Inflammatory macrophage (primary cell): ENCODE measurements at places on chromosomes 5 and 9.

DNA sequence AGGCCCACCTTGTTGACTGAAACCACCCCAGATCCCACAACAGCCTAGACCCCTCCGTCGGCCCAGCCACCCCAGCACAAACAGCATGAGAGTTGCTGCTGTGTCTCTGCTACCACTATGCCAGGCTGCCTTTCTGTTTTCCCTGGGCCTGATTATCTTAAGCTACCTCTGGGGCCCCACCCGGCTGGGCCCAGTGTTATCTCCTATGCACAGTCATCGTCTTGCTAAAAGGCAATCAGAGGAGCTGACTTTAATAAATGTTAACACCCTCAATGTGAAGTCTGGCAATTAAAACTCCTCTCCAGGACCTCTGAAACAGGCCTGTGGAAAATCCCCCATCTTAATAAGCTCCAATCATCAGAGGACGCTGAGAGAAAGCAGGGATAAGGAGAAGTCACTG lies 144.9 kb downstream of the FAM114A2 start:
- no peak for DNase-seq

DNA sequence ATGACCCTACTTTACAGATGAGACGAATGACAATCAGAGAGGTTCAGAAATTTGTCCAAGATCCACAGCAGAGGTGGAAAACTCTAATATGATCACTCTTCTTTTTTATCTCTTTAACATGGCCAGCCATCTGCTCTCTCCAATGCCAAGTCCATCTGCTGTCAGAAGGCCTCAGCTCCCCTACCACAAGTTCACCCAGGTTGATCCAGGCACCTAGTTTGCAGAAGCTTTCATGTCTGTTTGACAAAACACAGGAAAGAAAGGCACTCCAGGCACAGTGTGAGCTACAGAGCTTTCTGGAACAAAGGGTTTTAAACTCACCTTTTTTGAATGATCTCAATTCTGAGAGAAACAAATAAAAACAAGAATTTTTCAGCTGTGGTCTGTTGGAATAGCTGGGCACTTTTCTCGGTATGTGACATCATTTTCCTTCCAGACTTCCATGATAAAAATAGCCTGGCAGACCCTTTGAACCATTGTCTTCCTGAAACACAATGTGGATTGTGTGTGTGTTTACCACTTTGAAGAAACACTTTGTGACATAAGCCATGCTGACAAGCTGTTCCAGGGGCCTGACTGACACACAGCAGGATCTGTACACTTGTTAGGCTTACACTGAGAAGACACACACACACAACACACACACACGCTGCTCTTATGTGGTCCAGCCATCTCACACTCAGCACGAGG lies 214.3 kb downstream of the AGTPBP1 start:
- DNase-seq, result no peak

GRCh38 chr9:83714329-83714728 lies 6.6 kb upstream of the UBQLN1 start:
- peak; percentile 39 for DNase-seq

DNA sequence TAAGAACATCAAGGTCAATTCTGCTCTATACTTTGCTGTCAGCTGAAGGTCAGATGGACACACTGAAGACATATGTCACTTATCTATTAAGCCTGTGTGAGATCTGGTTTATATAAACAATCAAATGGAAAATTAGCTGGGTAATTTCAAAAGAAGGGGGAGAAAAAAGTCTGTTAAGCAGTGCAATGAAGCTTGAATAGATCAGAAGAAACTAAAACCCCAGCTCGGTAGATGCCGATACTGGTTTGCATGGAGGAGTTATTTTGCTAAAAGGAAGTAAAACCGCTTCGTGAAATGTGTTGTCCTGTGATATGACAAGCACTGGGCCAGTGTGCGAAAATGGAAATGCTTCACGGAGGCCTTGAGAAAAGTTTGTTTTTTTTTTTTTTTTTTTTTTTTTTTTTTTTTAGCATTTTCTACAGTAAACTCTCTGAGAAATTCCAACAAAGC lies 148.8 kb downstream of the MEF2C start:
- peak; percentile 64 for DNase-seq

DNA sequence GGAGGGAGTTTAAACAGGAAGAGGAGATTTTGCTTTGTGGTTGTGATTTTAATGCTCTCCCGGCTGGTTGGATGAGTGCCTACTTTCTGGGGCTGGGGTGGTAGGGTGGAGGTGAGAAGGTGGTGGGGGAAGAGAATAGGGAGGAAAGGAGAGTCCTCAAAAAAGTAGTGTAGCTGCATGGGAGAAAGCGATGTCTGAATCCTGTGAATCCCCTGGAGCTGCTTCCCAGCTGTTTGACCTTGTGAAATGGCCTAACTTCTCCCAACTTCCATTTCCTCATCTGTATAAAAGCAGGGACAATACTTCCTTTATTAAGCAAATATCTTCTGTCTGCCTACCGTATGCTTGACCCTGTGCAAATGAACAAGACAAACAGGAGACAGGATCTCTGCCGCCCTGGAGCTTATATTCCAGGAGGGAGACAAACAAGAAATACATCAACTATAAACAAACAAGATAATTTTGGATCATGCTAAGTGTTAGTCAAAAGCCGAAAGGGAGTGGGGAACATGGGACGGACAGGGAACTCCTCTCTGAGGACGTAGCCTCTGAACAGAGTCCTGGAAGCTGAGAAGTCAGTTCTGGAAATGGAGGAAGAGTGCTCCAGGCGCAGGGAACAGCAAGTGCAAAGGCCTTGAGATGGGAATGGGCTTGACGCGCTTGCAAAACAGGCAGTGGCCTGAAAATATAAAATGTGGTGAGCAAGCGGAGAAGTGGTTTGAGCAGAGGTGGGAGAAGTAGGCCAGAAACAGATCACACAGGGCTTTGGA lies 103.5 kb downstream of the SPRY4 start:
- peak; percentile 24 for DNase-seq

GRCh38 chr5:60687927-60688720 lies 11.8 kb downstream of the DEPDC1B start:
- peak; percentile 63 for DNase-seq

DNA sequence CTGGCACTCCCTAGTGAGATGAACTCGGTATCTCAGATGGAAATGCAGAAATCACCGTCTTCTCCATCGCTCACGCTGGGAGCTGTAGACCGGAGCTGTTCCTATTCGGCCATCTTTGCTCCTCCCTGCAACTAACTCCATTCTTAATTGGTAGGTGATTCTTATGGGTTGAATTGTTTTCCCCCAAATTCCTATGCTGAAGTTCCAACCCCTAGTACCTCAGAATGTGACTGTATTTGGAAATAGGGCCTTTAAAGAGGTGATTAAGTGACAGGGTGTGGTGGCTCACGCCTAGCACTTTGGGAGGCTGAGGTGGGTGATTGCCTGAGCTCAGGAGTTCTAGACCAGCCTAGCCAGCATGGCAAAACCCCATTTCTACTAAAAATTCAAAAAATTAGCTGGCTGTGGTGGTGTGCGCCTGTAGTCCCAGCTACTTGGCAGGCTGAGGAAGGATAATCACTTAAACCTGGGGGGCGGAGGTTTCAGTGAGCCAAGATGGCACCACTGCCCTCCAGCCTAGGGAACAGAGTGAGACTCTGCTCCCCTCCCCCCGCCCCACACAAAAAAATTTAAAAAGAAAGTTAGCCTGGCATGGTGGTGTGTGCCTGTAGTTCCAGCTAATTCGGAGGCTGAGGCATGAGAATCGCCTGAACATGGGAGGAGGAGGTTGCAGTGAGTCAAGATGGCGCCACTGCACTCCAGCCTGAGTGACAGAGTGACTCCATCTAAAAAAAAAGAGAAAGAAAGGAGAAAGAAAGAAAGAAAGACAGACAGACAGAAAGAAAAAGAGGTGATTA lies 25.2 kb upstream of the FOCAD start:
- DNase-seq, result no peak

- DNase-seq, result no peak
Measured at GRCh38 chr5:80002677-80003076, 11.6 kb upstream of the MTX3 start.

DNA sequence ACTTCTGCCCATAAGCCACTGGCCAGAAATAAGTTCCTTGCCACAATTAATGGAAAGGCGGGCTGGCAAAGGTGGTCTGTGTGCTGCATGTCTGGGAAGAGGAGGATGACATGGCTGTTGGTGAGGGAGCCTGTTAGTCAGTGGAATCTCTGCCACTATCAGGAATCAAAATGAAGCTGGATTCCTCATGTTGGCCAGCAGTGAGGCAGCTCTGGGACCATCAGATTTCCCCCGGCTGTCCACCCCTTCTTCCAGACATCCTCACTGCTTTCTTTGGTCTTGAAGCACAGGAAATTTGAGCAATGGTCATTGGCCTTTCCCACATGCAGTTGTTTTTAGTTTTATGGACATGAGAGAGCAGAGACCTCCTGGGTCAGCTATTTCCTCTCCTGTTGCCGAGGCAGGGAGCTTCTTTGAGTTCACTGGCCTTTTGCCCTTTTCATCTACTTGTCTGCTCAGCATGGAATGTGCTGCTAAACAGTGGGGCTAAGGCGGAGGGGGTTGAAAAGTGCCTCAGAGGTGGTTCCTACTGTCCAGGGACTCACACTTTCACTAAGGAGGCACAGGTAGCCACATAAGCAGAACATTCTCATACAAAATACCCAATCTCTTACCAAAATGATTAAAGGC lies 34.8 kb upstream of the NEURL1B start:
- DNase-seq, result no peak

GRCh38 chr9:120212153-120212852 lies 367.7 kb downstream of the CDK5RAP2 start:
- no peak for DNase-seq

DNA sequence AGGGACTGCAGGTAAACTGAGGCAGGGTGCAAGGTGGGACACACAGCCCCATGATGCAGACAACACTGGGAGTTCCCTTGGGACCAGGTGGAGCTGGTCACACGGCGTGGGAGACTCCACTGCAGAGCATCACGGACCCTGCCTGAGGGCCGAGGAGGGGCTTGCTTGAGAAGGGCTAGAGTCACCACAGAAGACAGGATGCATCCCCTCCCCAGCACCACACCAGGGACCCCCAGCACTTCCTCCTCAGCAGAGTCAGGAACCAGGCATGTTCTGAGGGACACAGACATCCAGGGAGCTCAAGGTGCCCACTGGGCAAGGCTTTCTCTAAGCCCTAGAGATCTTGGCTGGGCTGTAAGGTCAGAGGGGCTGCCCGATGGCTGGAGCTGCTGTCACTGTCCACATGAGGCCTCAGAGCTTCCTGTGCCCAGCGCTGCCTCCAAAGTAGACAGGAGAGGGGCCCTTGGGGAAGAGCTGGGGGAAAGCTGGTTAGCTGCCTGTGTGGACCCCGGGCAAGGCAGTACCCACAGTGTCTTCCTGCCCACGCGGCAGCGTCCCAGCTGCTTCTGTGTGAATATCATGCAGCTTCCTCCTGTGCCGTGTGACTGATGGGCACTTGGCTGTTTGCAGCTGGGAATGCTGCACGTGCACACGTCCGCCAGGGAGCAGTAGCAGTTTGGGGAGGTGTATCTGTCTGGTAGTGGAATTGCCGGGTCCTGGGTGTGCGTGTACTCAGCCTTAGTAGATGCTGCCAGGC lies 176.6 kb downstream of the CACNA1B start:
- no peak for DNase-seq

- no peak for DNase-seq
Measured at GRCh38 chr5:158198636-158199035, 339.7 kb upstream of the CLINT1 start.

- DNase-seq, result no peak
Measured at GRCh38 chr5:6080930-6081726, 297.2 kb downstream of the MED10 start.

DNA sequence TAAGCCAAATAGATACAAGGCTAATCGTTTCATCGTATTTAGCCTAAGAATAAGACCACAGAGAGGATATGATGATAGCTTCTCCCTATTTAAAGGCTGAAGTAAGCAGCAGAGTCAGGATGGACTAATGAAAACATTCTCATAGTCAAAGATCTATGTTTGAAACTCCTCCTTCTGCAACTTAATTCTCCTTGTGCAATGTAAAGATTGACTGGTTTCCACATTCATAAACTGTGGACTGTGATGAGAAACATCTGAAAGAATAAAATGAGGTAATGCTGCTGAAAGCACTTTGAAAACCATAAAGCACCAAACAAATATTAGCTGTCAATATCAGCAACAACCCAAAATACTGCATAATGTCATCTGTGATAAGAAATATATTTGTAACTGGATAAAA lies 361.9 kb downstream of the CSNK1G3 start:
- no peak for DNase-seq

- DNase-seq, result peak; percentile 11
Measured at GRCh38 chr9:21392270-21392669, 7.1 kb upstream of the IFNA2 start.

DNA sequence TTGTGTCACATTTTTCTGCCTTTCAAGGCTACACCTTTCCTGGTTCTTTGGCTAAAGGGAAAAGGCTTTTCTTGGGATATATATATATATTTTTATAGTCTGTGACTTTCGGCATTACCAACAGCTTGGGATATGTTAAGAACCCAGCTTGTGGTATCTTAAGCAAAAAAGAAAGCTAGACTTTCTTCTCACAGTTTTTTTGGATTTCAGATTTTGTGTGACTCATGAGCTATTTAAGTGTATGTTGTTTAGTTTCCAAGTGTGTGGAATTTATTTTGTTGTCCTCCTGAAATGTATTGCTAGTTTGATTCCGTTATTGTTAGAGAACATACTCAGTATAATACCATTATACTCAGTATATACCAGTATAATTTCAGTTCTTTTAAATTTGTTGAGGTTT lies 64.8 kb downstream of the ERCC6L2 start:
- no peak for DNase-seq

DNA sequence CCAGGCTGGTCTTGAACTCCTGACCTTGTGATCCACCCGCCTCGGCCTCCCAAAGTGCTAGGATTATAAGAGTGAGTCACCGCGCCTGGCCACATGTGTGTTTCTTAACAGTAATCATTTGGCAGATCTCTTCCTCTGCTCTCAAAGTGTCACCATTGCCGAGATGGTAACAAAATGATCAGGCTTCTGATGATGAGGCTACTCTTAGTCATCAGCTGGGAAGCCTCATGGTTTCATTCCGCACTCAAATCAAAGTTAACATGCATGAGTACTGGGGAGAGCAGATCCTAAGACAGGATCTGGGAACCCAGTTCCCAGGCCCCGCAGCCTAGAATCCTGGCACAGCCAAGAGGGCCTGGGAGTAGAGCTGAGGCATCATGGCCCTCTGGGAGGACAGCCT lies 27.4 kb downstream of the BARHL1 start:
- no peak for DNase-seq

DNA sequence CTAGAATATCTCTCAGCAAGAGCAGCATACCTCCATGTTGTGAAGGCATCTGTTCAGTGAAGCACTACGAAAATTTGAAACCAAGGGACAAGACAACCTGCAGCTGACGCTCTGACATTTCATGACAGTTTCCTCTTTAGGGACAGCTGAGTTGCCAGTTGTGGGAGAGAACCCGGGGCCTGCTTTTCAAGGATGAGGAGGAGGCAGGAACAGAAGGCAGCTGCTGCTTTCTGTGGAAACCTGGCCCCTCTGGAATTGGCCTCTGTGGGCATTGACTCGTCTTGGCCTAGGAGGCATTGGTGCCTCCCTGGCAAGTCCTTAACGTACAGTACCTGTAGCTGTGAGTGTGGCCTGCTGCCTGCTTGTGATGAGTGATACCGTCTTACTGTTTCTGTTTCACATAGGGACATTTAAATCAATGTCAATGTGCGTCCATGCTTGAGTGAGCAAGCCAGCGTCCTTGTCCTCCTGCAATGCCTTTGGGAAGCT lies 21.6 kb downstream of the SLC46A2 start:
- no peak for DNase-seq

GRCh38 chr9:38195737-38196161 lies 126.7 kb upstream of the SHB start:
- peak; percentile 55 for DNase-seq
